ENCODE measurements at places on chromosomes 16 and 17.

DNA sequence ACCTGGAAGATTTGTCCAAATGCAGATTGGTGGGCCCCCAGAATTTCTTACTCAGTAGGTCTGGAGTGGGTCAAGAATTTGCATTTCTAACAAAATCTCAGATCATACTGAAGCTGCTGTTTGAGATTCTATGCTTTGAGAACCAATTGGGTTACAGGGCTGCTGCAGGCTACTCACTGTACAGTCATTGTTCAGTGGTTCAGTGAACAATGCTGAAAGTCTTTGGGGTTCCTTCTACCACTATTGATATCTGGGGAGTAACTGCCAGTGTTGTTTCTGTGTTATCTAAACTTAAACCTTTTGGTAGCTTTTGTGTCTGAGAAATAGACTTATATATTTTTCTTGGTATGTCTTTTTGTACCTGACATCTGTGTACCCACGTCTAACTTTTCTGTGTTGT is 187.5 kb downstream of the TANC2 start:
- DNase-seq = no peak

- DNase-seq = no peak
Observed at GRCh38 chr17:58113947-58114346, 30.7 kb downstream of the DYNLL2 start.

- DNase-seq = no peak
Observed at GRCh38 chr17:58280480-58281217, at the start of gene MPO. Gene MPO, minus strand, starts transcription at chr17:58280935. Its CDS starts 177 bp downstream, at chr17:58280758.

DNA sequence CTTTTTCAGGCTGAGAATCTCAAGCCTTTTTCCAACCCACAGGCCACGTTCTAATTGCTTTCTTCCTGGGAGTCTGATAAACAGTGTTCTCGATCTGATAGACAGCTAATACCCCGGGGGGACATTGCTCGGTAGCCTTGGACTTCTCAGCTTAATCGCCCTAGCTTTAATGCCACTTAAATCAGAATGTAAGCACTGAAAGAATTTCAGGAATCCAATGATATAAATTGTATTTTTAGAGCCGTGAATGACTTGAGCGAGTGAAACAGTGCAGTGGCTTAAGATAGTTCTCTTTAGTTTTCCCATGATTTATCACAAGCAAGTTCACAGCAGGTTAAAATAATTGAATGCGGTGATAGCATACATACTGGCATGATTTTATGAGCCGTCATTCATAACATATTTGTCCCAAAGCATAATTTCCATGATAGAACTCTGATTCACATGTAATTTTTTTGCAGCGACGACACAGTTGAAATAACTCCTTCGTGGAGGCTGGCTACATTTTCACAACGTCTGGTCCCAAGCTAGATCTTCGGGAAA is 116.1 kb upstream of the MYOCD start:
- no peak for DNase-seq

DNA sequence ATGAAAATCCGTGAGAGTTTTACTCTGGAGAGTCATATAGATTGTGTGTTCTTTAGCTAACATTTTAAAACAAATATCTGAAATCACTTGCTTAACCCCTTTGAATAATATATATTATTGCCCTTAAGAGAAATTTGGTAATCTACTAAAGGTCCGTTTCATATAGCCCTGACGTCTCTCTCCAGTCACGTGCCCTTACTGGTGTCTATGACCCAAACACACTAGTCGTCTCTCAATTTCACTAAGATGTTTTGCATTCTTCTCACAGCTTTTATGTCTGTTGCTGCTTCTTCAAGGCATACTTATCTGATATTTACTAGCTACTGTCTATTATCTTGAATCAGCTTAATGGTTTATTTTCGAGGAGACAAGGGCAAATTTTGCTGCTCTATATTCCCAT is 409.9 kb downstream of the KCNJ18 start:
- no peak for DNase-seq

DNA sequence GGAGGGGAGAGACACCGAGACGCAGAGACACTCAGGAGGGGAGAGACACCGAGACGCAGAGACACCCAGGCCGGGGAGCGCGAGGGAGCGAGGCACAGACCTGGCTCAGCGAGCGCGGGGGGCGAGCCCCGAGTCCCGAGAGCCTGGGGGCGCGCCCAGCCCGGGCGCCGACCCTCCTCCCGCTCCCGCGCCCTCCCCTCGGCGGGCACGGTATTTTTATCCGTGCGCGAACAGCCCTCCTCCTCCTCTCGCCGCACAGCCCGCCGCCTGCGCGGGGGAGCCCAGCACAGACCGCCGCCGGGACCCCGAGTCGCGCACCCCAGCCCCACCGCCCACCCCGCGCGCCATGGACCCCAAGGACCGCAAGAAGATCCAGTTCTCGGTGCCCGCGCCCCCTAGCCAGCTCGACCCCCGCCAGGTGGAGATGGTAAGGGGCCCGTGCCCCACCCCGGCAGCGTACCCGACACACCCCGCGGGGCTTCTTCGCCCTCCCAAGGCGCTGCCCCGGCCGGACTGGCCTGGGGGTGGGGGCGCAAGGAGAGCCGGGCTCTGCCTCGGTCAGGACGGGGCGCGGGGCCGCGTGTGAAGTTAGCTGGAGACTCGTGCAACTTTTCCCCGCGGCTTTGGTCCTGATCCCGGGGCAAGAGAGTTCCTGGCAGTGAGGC is 427 bp downstream of the PPP1R1B start:
- no peak for DNase-seq

DNA sequence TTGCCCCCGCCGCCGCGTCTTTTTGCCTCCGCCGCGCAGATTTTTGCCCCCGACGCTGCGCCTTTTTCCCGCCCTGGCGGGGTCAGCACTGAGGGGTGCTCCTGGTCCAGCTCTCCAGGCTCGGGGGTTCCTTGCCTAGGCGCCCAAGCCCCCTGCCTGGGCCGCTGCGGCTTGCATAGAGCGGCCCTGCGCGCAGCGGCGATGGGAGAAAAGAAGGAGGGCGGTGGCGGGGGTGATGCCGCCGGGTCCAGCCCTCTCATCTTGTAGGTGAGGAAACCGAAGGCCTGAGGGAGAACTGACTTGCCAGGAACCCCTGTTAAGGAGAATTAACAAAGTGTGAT is 330.8 kb upstream of the WSB1 start:
- no peak for DNase-seq

- DNase-seq = no peak
Observed at GRCh38 chr16:50781043-50781442, 39.2 kb downstream of the CYLD start.

DNA sequence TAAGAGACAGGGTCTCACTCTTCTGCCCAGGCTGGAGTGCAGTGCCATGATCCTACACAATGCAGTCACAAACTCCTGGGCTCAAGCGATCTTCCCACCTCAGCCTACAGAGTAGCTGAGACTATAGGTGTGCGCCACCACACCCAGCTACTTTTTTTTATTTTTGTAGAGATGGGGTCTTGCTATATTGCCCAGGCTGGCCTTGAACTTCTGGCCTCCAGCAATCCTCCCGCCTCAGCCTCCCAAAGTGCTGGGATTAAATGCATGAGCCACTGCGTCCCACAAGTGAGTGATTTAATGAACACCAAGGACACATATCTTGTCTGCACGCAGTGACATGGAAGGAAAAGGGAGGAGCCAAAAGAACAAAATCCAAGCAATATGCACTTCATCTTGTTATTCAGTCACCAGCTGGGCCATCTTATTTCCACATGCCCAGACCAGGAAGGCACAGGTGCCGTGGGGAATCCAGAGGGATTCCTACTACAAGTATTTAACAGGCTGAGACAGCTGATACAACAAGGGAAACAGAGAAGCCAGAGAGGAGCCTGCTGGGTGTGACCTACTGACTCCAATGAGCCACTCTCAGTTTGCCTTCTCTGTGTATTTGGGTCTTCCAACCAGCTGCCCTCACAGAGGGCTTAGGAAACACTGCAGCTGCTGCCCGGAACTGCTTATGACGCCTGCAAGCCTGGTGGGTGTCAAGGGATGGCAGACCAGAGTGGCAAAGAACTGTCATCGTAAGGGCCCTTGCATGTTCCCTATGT is 17.0 kb downstream of the LSM12 start:
- no peak for DNase-seq

- DNase-seq = no peak
Observed at GRCh38 chr17:75685499-75685898, 18.4 kb downstream of the SAP30BP start.

DNA sequence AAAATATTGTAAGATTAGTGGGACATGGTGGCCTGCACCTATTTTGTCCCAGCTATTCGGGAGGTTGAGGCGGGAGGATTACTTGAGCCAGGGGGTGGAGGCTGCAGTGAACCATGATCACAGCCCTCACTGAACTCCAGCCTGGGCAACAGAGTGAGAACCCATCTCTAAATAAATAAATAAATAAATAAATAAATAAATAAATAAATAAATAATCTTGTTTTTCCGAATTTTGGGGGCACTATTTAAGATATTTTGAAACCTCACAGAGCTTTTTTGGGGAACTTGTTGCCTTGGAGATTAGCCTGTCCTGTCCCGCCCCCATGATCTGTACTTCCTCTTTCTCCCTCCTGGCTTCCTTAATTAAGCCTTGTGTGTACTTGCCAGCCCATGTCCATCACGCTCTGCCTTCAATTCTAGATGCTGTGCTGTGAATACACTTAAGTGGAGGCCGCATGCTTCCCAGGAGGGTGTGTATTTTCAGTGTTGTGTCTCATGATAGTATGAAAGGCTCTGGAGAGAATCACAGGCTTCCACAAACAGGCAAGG is 4.4 kb downstream of the LGALS9 start:
- no peak for DNase-seq

GRCh38 chr16:3637371-3637923 is 17.0 kb upstream of the DNASE1 start:
- no peak for DNase-seq

DNA sequence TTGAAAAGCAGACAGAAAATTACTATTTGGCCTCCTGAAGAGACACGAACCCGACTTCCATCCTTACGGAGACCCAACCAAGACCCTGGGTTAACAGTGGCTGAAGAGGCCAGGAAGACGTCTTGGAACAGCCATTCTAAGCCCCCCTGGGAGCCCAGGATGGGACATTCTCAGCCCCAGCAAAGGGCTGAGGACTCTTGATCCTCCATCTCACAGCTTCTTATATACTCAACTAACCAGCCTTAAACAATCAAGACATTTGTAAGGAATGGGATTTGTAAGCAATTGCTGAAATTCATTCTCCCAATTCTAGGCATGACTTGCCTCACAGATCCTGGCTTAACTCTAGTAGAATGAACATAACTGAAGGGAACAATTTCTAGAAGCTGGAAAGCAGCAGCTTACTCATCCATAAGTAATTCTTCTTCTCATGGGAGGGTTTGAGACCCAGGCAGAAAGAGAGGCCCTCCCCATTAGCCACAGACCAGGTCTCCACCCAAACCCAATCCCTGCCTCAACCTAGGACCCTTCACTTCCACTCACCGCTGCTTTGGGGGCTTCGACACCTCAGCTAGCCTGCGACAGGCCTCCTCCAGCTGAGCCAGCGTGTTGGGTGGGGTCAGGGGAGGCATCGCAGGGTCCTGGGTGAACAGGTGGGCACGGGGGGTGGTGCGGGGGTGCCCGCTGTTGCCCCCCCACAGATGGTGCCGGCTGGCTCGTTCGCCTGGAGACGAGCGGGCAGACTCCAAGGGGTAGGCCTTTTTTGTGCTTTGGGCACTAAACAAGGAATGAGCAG is 25.5 kb downstream of the AXIN2 start:
- DNase-seq = no peak

DNA sequence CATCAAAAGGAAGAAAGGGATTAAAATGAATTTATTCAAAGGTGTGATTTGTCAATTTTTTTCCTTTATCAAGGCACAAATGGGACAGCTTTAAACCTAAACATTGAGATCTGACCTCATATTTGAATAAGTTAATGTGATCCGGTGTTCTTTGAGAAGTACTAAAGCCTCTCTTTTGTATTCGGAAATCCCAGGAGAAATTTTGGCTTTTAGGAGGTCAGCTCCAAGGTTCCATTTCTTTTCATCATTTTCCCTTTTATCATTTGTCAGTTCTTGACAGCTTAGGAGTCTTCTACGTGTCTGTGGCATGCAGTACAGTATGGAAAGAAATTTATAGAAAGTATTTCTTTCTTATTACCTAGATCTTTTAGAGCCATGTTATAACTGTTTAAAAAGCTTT is 873.4 kb upstream of the CDH8 start:
- DNase-seq = no peak

- DNase-seq = no peak
Observed at GRCh38 chr17:57609125-57609877, 135.8 kb downstream of the CCDC182 start.

DNA sequence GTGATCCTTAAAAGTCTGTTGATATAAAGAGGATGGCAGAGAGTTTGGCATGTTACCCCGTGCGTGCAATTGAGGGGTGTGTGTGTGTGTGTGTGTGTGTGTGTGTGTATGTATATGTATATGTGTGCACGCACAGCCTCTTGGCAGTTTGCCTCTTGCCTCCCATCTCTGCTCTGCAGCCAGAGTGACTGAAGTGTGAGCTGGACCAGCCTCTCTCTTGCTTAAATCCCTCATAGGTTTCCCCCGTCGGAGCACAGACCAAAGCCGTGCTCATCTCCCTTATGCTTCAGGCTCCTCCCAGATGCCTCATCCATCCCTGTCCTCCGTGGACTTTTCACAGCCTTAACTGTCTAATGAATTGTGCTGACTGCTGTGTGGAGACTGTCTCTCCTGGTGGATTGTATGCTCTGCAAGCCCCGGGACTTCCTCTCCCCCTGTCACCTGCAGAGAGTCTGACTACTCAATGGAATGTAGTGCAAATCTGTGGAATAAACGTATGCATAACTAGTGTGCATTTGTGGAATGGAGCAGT is 413.5 kb downstream of the CPPED1 start:
- DNase-seq = no peak

DNA sequence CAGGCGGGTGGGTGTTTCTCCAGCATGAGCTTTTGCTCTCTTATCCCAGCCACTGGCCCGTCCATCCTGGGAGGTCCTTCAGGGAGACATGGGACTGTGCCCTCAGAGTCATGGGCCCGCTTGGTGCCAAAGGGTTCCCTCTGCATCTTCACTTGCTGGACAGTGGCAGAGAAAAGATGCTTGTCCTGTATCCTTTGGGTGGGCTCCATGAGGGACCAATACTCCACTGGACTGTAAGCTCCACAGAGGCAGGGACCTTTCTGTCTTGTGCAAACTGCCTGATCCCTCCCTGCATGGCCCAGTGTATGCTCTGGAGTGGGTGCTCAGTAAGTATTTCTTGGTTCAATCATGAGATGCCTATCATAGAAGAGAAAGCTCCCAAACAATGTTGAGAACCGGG is 184.8 kb upstream of the WSCD1 start:
- no peak for DNase-seq

- no peak for DNase-seq
Observed at GRCh38 chr17:17320188-17320910, 17.2 kb downstream of the NT5M start.

- no peak for DNase-seq
Observed at GRCh38 chr16:55275167-55275566, 48.8 kb upstream of the IRX6 start.

Measured in activated CD4-positive, CD25-positive, alpha-beta regulatory T cell (primary cell).